Vagina (tissue), 2 donors: ENCODE measurements at places on chromosomes 2 and 18.

- no peak for DNase-seq
These were observed 23.0 kb downstream of the INPP4A start for GRCh38 chr2:98467652-98468051.

DNA sequence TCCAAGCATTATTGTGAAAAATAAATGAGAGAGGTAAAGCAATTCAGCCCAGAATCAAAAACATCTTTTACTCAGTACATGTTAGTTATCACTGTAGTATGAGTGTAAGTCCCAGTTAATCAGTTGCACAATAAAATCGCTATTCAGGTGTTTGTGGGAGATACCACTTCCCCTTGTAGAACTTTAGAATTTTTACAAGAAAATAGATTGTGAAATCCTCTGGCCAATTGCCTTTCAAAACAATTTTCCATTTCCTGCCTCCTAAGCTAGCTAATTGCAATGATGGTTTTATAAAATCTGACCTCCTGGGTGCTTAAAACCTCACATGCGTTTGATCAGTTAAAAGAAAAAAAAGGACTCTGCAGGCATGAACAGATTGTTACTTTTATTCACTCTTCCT is 332.5 kb downstream of the PID1 start:
- DNase-seq = no peak

- DNase-seq = no peak
These were observed 318 bp downstream of the TYW5 start for GRCh38 chr2:199955007-199955338.

DNA sequence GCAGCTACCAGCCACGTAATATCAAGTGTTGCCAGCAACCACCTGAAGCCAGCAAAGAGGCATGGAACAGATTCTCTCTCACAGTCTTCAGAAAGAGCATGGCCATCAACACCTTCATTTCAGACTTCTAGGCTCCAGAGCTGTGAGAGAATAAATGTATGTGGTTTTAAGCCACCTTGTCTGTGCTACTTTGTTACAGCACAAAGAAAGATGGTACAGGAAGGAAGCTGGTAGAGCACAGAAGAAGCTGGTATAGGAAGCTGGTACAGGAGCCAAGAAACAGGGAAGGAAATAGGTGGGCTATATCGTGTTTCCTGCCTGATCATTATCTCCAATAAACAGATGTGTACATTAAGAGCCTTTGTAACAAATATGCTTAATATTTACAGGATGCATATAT is 217.4 kb downstream of the DPP10 start:
- DNase-seq = no peak

- DNase-seq = no peak
These were observed 69.9 kb upstream of the BCL2L11 start for GRCh38 chr2:111050701-111051376.

DNA sequence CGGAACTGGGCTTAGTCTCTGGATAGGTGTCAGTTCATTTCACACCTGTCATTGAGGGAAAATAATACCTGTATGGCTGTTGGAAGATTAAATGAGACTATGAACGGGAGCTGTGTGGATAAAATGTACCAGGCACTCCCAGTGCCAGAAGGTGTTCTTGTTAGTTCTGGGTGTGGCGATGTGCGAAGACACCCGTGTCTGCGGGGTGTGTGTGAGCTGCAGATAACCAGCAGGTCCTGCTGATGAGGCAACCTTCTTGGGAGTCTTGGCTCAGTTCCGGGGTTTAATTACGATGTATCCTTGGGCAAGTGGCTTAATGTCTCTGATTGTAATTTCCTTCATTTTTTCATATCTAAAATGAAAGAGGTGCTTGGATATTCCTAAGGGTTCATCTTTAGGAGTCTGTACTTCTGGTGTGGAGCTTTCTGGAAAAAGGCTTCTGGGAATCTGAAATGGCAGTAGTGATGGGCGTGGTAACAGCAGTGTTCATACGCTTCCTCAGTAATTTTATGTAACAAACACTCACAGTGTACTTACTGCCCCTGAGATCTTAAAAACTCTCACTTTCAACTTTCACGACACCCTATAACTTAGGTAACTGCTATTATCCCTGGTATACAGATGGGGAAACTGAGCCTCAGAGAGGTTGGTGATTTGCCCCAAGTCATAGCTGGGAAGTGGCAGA is 35.0 kb downstream of the NEDD4L start:
- DNase-seq = no peak

DNA sequence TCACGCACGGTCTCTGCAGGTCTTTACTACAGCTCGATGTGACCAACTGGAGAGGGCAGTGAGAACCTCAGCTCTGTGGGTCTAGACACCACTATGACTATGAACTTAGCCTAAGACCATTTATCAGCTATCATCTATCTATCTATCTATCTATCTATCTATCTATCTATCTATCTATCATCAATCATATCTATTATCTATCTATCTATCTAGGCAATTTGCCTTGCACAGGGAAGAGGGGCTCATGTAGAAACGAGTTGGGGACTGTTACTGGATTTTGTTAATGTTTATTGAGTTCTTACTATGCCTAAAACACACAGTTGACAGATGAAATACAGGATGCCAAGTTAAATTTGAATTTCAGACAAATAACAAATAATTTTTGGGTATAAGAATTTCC is 41.1 kb upstream of the TLK1 start:
- DNase-seq = no peak
